Caudate nucleus (tissue), 63 donors: ENCODE measurements at places on chromosomes 4 and X.

DNA sequence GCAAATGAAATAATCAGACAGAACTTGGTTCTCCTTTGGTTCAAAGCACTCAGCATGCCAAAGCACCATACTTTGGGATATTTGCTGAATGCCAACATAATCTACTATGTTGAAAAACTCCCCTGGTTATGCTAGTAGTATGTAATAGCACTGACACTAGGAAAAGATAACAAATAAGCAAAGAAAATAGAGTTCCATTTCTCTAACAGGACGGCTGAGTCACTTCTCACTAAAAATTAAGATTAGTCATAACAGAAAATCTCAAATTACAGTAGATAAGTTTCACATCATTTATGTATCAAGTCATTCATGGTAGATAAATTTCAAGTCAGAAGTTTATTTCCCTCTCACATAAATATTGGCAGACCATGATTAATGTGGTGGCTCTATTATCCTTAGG is 17.9 kb downstream of the PDHA2 start:
- no peak for DNase-seq

DNA sequence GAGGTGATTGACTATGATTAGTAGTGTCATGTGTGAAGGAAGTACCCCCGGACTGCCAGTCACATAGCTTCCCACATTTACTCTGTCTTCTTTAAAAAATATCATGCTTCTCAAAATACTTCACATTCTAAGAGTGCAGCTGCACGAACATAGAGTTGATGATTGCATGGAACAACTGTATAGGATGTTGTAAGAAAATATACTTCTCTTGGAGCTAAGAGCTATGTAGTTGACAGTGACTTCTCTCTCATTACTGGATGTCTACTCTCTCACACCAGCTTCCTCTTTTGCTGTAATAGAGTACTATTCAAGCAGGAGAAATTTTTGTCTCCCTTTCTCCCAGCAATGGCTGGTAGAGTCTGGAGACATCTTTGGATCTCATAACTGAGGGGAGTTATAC is 99.4 kb upstream of the PUDP start:
- DNase-seq: no peak

DNA sequence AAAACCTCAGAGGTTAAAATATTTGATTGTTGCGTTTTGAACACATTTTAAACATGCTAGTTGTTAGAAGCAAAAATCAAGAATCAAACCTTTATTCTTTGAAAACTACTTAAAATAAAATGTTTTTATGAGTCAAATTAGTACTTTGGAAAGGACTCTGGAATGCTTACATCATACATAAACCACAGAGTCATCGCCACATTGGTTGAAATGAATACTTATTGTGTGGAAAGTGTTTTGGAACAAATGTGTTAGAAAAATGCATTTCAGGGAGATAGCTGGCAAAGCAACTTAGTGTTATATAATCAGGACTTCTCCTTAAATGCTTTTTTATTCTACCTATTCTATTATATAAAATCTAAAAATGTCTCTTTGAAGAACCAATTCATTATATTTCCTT is 49.4 kb upstream of the CAMK2D start:
- no peak for DNase-seq

DNA sequence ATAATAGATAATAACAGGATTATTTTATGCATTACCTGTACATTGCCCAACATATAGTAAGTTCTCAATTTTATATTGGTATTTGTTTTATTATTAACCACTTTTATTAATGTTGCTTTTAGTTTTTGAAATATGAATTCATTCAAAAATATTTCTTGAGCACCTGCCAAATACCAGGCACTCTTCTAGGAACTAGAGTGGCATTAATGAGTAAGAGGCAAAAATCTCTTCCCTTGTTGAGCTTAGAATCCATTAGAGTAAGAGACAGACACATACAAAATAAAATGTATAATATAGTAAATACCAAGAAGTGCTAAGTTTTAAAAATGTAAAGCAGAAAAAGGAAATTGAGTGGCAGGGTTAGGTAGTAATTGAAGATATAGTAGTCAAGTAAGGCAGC is 45.8 kb downstream of the TET2 start:
- DNase-seq: no peak

DNA sequence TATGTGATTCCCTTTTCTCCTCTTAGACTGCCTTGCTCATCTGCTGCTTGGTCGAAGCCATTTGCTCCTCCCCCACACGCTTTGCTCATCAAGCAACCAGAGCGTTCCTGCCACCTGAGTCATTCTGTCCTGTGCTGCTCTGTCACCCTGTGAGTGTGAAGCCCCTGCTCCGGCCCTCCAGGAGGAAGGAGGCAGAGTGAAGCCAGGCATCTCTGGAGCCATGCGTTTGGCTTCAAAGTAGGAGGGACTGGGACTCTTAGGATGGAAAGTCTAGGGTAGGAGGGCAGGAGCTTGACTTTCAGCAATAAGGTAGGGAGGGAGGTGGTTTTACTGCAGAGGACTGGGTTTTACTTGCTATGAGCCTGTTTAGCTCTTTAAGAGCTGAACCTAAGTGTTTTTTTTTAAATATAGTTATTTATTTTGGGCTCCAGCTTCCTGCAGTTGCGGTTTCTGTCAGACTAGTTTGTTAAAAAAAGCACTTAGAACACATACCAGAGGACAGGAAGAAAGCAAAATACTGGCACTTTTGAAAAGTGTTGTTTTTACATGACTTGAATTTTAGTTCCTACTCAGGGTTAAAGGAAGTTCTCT is 63.6 kb downstream of the SPINK2 start:
- DNase-seq: no peak

DNA sequence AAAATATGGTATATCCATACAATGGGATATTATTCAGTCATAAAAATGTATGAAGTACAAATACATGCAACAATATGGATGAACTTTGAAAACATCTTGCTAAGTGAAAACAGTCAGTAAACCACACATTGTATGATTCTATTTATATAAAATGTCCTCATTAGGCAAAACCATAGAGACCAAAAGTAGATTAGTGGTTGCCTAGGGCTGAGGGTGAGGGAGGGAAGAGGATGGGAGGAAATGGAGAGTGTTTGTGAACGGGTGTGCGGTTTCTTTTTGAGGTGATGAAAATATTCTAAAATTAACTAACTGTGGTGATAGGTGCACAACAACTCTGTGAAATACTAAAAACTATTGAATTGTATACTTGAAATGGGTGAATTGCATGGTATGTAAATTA is 29.6 kb downstream of the TEX11 start:
- DNase-seq: no peak

- DNase-seq: no peak
Observed at GRCh38 chr4:134807231-134807745, 605.7 kb upstream of the PABPC4L start.

GRCh38 chr4:107467461-107467860 is 252.6 kb downstream of the PAPSS1 start:
- DNase-seq: no peak
